ENCODE measurements at places on chromosomes 11 and 22.
A peak's percentile ranks its signal among the peaks of the same experiment; 100 is the strongest.

- DNase-seq: no peak
Measured at GRCh38 chr22:42301077-42301741, 30.8 kb upstream of the TCF20 start.

DNA sequence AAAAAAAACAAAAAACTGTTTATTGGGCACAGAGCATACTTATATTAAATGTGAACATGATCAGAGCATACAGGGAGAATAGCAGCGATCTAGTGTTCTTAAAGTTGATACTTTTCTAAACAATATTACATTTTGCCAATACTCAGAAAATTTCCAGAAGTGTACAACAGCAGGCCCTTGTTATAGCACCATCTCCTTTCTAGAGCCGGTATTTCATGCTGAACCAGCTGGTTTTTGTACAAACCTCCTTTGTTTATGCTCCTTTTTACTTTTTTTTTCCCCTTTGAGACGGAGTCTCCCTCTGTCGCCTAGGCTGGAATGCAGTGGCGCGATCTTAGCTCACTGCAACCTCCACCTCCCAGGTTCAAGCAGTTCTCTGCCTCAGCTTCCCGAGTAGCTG is 90.7 kb downstream of the PPP6R3 start:
- DNase-seq: no peak

GRCh38 chr11:111303461-111303860 is 5.1 kb downstream of the POU2AF3 start:
- no peak for DNase-seq

GRCh38 chr11:82832983-82833382 is 67.2 kb downstream of the PRCP start:
- DNase-seq: no peak

DNA sequence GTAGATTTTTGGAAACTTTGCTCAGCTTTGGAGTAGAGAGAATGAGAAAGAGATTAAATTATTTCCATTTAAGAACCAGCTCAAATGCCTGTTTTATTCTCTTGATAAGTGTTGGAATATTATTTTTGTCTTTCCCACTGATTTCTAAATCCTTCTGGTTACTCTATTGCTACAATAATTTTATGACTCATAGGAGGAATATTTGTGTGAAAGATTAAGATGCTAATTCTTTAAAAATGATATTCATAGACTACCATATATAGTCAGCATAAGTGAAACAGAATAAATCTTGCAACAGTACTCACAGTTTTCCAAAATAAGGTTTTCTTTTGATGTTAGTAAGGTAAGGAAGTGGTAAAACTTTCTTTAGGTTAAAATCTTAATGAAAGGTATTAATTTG is 60.9 kb downstream of the YAP1 start:
- DNase-seq: peak; percentile 74

DNA sequence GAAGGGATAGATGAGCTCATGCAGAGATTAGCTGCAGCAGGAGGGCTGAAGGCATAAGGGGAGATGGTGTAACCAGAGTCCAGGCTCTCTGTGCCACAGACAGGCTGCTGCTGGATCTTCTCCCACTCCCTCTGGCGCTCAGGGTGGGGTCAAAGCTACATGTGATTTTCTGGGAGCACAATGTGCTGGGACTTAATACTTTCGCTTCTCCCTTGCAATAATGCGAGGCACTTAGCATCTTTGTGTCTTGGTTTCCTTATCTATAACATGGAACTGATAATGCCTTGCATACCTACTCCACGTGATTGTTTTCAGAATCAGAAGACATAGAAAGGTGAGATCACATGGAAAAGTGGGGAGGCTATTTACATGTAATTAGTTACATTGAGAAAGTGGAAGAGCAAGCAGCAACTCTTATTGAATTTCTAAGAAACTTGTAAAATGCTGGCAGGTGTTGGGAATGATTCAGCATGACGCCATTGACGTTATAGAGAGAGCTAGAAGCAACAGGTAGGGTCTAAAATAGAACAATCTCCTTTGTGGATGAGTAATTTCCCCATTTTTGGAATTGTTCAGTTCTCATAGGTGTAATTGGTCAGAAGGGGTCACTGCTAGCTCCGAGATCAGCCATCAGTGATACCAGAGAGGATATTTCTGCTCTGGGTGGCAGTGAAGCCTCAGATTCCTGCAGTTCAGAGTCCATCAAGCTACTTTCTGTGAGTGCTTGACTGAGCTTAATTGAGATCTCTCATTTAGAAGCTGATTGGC is 8.2 kb upstream of the OR9I1 start:
- DNase-seq: no peak

DNA sequence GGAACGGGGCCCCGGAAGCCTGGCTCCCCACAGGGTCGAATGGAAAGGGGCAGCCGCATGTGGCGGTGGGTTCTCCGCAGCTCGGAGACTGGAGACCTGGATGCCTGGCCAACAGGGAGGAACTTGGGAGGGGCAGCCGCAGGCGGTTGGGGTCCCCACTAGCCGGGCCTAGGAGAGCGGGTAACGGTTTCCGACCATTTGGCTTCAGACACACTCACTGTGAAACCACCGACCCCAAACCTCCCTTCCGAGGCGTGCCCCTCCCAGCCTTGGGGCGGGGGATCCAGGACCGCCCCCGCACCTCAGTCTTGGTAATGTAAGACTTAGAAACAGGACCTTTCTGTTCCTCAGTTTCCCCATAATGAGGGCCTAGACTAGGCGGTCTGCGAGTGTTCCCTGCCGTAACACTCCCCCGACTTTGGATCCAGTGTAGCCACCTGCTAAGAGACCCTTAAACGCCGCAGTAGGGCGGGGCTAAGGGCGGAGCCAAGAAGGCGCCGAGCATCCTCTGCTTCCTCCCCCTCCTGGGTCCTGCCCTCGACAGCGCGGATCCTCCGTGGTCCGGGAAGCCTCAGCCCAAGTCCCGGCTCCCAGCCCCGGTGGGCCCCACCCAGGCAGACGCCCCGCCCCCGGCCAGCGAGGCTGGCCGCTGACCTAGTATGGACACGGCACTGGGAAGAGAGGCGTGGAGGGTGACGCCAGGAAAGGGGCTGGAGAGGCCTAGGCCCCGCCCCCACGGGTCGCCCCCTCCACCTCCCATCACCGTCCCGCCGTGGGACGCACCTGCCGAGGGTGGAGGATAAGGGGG is 1.8 kb upstream of the RASGRP2 start:
- DNase-seq: peak; percentile 59

- DNase-seq: no peak
Measured at GRCh38 chr11:7418061-7418460, 67.2 kb upstream of the OLFML1 start.

DNA sequence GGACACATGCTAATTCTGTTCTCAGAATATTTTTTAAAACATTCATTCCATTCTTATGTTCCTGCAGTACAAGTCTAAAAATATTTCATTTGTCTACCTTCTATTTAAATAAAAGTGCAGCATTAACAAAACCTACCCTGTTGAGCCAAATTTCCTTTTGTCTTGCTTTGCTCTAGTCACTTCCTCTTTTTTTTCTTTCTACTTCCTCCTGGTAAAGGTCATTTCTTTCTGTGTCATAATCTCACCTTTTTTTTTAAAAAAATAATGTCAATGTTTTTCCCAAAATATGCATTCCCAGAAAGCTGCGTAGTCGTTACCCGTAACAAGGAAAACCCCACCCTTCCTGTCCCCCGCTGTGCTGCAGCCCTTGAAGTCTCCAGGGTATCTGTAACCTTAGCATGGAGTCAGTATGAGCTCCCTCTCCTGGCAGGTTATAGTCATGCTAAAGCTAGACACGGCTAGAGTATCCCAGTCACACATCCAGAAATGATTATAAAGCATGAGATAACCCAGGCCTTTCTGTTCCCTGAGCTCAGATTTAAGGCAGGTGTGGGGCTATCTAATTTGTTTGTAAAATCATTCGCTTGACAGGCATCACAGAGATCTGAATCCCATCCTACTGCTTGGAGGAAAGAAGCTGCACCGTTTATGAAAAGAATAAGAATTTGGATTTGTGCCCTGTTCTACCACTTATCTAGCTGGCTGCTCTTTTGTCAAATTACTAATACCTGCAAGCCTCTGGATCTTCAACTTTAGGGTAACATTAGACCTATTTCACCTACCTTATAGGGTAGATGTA is 51.1 kb upstream of the EED start:
- peak; percentile 83 for DNase-seq

GRCh38 chr22:46568102-46568809 is 30.8 kb upstream of the CELSR1 start:
- no peak for DNase-seq

- no peak for DNase-seq
Measured at GRCh38 chr22:25223269-25223850, 3.9 kb downstream of the CRYBB2 start.

DNA sequence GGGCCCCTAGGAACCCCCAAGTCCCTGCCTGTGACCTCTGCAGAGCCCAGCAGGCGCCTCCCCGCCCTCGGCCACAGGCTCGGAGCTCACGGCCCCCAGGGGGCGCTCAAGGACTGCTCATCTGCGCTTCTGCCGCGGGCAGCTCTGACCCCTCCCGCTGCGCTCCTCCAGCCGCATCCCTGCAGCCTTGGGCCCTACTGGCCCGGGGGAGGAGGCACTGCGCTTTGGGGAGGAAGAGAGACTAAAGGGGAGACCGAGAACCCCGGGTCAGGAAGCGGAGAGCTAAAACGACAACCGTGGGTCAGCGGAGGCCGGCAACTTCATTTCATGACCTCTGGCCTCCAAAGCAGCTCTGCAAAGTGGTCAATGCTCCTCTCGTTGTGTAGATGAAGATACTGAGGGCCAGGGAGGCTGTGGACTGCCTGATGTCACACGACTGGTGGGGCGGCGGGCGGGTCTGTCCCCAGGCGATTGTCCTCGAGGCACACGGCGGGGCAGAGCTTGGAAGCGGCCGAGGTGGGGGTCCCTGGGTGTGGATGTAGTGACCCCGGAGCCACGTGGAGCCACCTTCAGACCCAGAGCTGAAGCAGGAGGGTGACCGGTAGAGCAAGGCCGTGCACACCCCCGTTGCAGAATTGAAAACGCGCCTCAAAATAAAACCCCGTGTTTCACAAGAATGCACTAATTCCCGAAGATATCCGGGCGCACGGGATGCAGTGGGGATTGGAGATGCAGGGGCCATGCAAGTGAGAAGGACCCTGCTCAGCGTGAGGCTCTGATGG is 2.7 kb upstream of the KRTAP5-6 start:
- DNase-seq: peak; percentile 66

- no peak for DNase-seq
Measured at GRCh38 chr11:17548444-17548843, 1.4 kb downstream of the OTOG start.

- no peak for DNase-seq
Measured at GRCh38 chr11:27963370-27963769, 144.6 kb downstream of the KIF18A start.

- DNase-seq: no peak
Measured at GRCh38 chr11:71309181-71309580, 56.8 kb upstream of the SHANK2 start.

- DNase-seq: no peak
Measured at GRCh38 chr22:39655004-39655579, 84.5 kb downstream of the CACNA1I start.

GRCh38 chr22:48076008-48076407 is 1313.6 kb downstream of the TBC1D22A start:
- DNase-seq: no peak

GRCh38 chr11:27410272-27410671 is 47.3 kb upstream of the CCDC34 start:
- no peak for DNase-seq

DNA sequence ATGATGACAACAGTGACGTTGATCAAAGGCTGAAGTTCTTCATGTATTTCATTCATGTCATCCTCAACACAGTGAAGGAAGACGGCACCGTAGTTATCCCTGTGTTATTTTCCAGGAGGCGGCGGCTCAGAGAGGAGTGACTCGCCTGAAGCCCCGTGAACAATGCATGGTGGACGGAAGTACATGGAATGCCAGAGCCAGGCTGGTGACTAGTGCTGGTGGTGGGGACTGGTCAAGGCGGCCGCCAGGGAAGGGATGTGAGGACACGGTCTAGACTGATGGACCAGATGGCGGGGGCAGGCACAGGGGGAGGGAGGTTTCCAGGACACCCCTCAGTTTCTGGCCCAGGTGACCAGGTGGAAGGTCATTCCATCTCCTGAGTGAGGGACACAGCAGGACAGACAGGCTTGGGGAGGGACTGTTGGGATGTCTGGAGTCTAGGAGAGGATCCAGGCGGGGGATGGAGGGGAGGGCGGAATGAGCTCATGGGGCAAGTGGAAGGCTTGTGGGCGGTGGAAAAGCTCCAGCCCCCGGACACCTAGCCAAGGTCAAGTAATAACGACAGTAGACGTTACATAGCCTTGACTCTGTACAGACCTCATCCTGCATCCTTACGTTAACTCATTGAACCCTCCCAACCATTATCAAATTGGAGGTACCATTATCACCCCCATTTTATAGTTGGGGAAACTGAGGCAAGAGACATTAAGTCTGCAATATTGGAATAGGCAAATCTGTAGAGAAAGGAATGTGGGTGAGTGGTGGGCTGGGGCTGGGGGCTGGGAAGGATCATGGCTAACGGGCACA is 16.0 kb upstream of the PICK1 start:
- DNase-seq: peak; percentile 23

- no peak for DNase-seq
Measured at GRCh38 chr11:72396041-72396440, 38.3 kb downstream of the CLPB start.

GRCh38 chr22:44362249-44363012 is 49.7 kb upstream of the SHISAL1 start:
- DNase-seq: peak; percentile 17

DNA sequence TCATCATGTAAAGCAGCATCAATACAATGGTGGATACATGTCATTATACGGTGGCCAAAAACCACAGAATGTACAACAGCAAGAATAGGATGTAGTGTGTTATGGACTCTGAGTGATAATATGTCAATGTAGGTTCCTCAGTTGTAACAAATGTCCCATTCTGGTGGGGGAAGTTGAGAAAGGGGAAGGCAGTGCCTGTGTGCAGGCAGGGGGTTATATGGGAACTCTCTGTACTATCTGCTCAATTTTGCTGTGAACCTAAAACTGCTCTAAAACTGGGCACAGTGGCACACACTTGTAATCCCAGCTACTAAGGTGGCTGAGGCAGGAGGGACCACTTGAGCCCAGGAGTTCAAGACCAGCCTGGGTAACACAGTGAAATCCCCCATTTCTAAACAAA is 5.9 kb downstream of the CHKA start:
- no peak for DNase-seq

- peak; percentile 11 for DNase-seq
Measured at GRCh38 chr11:87030458-87031054, 7.2 kb upstream of the TMEM135 start.

GRCh38 chr11:19869946-19870589 is 157.4 kb downstream of the NAV2 start:
- DNase-seq: no peak

GRCh38 chr11:129275828-129276227 is 83.7 kb upstream of the ARHGAP32 start:
- no peak for DNase-seq

DNA sequence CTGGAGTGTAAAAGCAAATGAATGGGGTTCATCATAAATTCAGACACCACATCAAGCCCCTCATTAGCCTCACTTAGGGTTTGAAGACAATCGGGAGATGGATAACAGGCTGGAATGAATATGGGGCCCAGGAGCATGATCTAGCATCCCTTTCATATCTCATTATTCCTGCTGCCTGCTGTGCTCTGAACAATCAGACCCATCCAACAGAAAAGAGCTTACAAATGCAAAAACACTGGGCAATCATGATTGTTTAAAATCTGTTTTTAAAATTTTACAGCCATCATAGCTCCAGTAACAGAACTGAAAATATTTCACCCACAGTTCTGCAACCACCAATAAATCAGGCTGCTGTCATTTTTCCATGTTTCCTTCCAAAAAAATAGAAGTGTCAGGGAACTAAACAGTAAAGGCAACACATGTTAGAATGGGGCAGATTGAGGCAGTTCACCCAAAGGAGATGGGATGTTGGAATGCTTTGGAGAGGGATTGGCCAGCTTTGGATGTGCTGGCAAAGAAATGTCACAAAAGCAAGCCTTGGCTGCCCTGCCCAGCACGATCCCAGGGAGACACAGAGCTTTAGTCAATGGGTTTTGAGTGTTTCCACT is 47.8 kb upstream of the BMAL1 start:
- no peak for DNase-seq
